Stimulated activated CD8-positive, alpha-beta memory T cell treated with anti-CD3 and anti-CD28 coated beads, Interleukin-4, amount 100 ng/mL, for 1 hour (primary cell): ENCODE measurements at places on chromosomes 3 and 15.

GRCh38 chr15:70058642-70059360, 38.9 kb downstream of the TLE3 start:
- DNase-seq, result no peak

GRCh38 chr3:98530676-98531075, 1.1 kb upstream of the GPR15 start:
- DNase-seq, result no peak

GRCh38 chr3:94441494-94441847, 378.6 kb downstream of the NSUN3 start:
- DNase-seq, result no peak

DNA sequence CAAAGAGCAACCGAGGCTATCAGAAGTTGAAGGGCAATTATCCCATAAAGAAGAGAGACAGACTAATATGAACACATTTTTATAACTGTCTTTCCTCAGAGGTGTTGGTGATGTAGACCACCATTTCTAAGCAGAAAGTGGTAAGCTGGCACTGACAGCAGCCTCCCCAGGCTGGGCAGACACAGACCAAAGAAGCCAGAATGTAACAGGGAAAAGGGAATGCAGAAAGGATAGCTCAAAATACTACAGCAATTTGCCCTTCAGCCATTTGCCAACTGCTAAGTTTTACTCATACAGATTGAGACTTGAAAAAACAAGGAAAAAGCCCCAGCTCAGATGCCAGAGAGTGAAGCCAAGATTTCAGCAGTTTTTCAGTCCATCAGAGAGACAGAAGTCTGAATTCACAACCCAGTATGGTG, 73.5 kb upstream of the ABI3BP start:
- DNase-seq, result no peak

DNA sequence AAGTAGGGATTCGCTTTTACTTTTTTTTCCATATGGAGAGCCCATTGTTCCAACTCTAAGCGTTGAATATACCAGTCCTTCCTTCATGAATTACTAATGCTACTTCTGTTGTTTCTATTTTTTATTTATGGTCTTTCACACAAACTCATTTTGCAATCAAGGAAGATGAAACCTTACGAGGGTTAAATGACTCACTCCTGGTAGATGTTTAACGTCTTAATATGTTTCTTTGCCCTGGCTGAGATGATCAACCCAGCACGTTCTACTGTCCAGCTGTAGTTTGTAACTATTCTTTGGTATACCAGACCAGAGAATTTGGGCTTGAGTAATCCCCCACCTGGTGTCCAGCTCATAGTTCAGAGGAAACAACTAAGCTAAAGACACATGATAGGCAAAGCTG, 23.1 kb downstream of the CDCP1 start:
- no peak for DNase-seq

DNA sequence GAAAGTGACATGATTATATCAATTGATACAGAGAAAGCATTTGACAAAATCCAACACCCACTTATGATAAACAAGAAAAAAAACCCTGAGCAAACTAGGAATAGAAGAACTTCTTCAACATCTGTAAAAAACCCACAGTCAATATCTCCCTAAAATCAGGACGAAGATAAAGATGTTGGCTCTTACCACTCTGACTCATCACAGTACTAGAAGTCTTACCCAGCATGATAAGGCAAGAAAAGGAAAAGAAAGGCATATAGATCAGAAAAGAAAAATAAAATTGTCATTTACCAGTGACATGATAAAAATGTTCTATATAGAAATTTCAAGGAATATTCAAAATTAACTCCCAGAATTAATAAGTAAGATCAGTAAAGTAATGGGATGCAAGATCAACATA, 7.2 kb upstream of the FBXW12 start:
- DNase-seq, result no peak

DNA sequence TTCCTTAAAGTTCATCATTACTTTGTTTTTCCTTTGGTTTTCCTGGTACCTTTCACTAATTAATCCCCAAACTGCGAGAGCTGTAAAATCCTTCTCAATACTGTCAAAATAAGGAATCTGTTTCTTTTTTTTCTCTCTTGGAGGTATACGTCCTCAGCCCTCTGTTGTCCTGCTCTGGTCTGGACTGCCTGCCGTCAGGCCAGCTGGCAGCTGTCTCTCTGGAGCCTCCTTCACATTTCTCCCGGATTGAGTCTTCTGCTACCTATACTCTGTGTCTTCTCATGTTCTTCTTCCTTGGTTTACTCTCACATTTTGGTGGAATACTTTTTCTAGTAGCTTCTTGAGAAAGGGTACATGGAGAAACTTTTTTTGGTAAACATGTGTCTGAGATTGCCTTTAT, 13.8 kb downstream of the TATDN2 start:
- no peak for DNase-seq

- no peak for DNase-seq
Observed at GRCh38 chr15:31455499-31455898, 128.9 kb downstream of the KLF13 start.

GRCh38 chr3:82505079-82505756, 743.8 kb upstream of the GBE1 start:
- no peak for DNase-seq

DNA sequence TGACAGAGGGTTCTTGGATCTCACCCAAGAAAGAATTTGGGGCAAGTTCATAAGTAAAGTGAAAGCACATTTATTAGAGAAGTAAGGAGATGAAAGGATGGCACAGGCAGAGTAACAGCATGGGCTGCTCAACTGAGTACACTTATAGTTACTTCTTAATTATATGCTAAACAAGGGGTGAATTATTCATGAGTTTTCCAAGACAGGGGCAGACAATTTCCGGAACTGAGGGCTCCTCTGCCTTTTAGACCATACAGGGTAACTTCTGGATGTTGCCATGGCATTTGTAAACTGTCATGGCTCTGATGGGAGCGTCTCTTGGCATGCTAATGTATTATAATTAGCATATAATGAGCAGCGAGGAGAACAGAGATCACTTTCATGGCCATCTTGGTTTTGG, 221.2 kb upstream of the STT3B start:
- DNase-seq, result no peak

- DNase-seq, result no peak
Observed at GRCh38 chr3:48387634-48388033, 15.6 kb downstream of the FBXW12 start.

- DNase-seq, result no peak
Observed at GRCh38 chr3:15495461-15496340, 25.8 kb downstream of the COLQ start.

DNA sequence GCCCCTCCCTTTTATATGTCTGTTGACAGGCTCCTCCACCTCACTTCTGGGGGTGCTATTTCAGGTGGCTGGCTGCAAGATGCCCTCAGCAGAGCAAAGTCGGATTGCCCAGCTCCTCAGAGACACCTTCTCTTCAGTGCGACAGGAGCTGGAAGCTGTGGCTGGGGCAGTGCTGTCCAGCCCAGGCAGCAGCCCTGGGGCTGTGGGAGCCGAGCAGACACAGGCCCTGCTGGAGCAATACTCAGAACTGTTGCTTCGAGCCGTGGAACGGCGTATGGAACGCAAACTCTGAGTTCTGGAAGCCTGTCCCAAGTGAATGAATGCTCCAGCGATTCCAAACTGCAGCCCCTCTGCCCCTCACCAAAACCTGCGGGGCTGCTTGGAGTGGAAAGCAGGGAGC, 2.7 kb upstream of the JMJD7 start:
- DNase-seq, result no peak

- no peak for DNase-seq
Observed at GRCh38 chr3:60090548-60090947, 1040.7 kb upstream of the CFAP20DC start.

- DNase-seq, result no peak
Observed at GRCh38 chr3:178304758-178305467, 231.3 kb upstream of the KCNMB2 start.

GRCh38 chr3:38354588-38355330, 8.2 kb downstream of the XYLB start:
- DNase-seq, result no peak

- no peak for DNase-seq
Observed at GRCh38 chr15:70318594-70319465, 221.1 kb upstream of the TLE3 start.

- no peak for DNase-seq
Observed at GRCh38 chr3:40104441-40104840, 205.1 kb upstream of the EIF1B start.

DNA sequence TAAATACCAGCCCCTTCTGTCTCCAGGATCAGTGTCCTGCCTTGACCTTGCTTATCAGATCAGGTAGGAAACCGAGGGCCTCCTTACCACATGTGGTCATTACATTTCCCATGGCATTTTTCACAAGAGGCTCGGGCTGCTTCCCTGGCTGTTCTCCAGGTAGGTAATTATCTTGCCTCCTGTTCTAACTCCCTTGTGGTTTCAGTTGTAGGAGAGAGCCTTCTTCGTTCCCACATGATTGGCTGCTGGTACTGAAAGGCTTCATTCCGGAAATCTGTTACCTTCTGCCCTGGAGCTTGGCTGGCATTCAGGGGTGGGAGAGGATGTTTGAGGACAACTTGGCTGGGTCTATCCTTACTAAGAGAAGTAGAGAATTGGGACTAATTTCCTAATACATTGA, 46.8 kb upstream of the RORA start:
- no peak for DNase-seq

DNA sequence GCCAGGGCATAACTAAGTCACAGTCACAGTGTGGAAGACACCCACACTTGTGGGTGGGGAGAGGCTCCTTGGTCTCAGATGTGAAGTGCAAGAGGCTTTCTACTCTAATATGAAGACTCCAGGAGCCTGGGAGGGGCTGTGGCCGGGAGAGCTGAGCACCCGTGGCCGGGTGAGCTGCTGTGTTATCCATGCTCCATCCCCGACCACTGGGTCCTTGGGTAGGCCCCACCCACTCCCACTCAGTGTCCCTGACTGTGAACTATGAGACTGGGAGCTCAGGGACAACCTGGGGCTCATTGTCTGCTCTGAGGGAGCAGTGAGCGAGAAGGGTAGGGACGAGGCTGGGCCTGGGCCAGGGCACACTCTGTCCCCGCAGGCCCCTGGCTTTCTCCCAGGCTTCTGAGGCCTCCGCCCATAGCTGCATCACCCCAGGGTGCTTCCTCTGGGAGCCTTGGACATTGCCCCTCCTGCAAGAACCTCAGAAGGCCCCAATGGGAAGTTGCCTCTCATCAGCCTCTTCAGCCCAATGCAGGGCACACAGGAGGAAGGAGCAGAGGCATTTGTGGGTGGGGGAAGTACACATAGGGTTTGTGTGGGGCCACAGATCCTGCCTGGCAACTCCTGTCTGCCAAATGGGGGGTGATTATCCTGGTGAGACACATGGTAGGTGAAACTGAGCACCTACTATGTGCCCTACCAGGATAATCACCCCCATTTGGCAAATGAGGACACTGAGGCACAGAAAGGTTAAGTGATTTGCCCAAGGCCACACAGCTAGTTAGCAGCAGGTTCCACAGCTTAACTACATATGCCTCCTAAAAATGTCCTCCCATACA, 2.4 kb downstream of the ANPEP start:
- no peak for DNase-seq
